ENCODE measurements at places on chromosomes 6 and 20. TPM values are rescaled to one million over a fixed set of nuclear protein-coding genes. Genes with fewer than 3 reads are reported as not detected.

BAK1 gene
- total RNA-seq: 12.7 TPM

ID4 gene
- 64.6 TPM for total RNA-seq

SYNGAP1 gene
- 11.5 TPM for total RNA-seq

SAYSD1 gene
- total RNA-seq: 10.8 TPM

OR2J3 gene
- total RNA-seq: not detected

BPIFA1 gene
- total RNA-seq: not detected

TOX2 gene
- 30.3 TPM for total RNA-seq

C6orf52 gene
- total RNA-seq: 1.2 TPM

PPIL6 gene
- 6.6 TPM for total RNA-seq

CRISP2 gene
- total RNA-seq: not detected

GRCh38 chr6:89452281-89452680 lies 19.3 kb downstream of the ANKRD6 start:
- no peak for DNase-seq

DNA sequence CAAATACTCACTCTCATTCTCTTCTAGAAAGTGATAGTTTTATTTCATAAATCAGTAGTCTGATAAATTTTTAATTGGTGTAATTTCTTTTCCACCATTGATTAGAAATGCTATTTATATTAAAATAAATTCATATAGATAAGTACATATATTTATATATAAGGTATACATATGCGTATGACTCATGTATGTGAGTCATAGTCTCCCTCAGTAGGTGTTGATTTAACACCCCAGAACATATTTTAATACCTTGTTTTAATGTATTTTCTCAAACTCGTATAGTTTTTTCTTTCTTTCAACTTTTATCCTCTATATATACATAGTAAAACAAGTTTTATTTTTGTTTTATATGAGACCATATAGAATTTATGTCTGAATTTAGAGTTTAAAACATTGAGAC lies 130.4 kb downstream of the PLG start:
- no peak for DNase-seq

DNA sequence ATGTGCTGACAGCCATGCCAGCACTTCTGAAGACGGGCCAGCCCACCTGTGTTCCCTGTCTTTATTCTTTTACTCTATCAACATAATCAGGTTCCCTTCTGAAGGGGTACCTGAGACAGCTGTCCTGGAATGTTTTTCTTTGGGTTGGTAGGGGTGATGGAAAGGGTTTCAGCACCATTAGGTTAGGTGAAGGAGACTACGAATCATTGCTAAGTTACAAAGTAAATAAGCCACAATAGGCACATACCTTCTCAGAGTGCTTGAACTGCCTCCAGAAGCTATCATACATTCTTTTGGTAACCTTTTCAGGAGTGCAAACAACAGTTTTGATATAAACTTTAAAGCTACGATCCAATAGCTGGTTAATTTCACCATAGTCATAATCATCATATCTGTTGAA lies 106.3 kb downstream of the SESN1 start:
- no peak for DNase-seq

DNA sequence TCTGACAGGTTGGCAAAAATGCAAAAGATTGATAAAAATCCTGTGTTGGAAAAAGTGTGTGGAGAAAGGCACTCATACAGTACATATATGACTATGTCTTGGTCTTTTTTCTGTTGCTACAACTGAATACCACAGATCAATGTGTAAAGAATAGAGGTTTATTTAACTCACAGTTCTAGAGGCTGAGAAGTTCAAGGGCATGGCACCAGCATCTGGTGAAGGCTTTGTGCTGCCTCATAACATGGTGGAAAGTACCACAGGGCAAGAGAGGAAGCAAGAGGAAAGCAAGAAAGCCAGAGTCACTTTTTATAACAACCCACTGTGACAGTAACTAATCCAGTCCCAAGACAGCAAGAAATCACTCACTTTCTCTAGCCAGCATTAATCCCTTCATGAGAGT lies 57.5 kb downstream of the ALDH8A1 start:
- no peak for DNase-seq

- DNase-seq: no peak
These were observed 24.6 kb downstream of the VSTM2L start for GRCh38 chr20:37927410-37928095.

- DNase-seq: no peak
These were observed 83.7 kb downstream of the CHMP4B start for GRCh38 chr20:33894798-33895197.

- DNase-seq: no peak
These were observed 7.2 kb downstream of the TGM2 start for GRCh38 chr20:38157635-38158495.

- no peak for DNase-seq
These were observed 44.1 kb downstream of the SNX9 start for GRCh38 chr6:157867155-157867559.

GRCh38 chr6:57085471-57085870 lies 4.5 kb upstream of the ZNF451 start:
- DNase-seq: no peak

DNA sequence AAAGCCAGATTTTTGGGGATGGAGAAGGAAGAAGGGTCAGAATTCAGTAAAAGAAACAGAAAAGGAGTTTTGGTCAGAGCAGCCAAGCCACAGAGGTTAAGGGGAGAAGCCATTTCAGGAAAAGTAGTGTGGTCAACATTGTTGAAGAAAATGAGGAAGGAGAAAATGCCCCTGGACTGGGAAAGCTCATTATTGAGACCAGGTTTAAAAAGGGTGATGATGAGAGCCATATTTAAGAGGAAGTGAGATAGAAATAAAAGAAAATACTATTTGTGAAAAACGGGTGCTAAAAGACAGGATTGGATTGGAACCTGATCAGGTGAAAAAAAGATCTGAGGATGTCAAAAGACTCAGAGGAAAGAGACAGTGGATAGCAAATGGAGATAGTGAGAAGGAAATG lies 75.8 kb downstream of the CEP162 start:
- no peak for DNase-seq

Measured in esophagus muscularis mucosa (tissue), 4 donors.